ENCODE measurements at places on chromosomes 7 and 10.

GRCh38 chr7:47421456-47421855 is 160.5 kb downstream of the TNS3 start:
- no peak for DNase-seq

DNA sequence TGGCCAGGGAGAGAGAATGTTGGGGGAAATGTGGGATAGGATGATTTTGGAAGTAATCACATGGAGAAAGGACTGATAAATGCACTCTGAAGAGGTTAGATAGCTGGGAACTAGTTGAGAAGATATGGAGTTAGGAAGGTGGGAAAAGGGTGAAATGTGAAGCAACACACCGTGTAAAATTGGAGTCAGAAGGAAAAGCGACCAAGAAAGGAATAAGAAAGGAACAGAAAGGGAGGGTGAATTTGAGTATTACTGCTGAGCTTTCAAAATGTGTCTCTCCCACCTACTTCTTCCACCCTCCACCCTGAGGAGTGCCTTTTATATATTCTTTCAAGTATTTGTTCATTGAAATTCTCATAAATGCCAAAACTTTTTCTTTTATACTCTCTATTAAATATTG is 171.8 kb downstream of the BMPER start:
- no peak for DNase-seq

- DNase-seq, result peak; percentile 97
These were observed 81.7 kb downstream of the DLG5 start for GRCh38 chr10:77844713-77845445.

- DNase-seq, result peak; percentile 49
These were observed 19.5 kb downstream of the LMOD2 start for GRCh38 chr7:123675181-123675473.

DNA sequence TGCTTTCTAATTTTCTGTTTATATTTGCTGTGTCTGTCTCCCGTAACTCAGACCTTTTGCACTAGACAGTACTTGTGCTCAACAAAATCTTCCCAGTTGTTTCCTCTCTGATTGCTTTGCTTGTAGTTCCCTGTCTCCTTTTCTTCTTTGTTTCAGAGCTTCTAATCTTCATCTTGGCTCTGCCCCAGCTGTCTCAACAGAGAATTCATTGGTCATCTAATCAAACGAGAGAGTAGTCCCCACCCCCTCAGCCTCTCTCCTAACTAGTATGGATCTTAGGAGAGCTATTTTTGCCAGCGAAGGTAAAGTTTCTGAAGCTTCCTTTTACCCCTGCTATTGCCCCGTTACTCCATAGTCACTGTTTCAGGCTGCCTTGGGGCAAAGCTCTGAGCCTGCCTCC is 32.8 kb downstream of the SLC26A4 start:
- DNase-seq, result no peak

DNA sequence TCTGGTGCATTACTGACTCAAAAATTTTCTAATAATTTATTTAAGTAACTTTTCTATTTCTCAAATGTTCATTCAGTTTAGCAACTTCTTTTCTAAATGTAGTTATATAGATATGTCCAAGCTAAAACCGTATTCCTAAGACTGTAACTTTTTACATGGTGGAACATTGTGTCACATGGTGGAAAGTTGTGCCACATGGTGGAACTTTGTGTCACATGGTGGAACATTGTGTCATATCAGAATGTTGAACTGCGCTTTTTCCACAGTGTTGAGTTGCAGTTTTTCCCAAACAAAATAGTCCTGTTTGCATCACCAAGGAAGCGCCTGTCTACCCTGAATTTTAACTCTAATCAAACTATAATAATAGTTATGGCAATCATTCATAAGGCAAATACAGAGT is 109.3 kb downstream of the ANKRD30A start:
- no peak for DNase-seq

DNA sequence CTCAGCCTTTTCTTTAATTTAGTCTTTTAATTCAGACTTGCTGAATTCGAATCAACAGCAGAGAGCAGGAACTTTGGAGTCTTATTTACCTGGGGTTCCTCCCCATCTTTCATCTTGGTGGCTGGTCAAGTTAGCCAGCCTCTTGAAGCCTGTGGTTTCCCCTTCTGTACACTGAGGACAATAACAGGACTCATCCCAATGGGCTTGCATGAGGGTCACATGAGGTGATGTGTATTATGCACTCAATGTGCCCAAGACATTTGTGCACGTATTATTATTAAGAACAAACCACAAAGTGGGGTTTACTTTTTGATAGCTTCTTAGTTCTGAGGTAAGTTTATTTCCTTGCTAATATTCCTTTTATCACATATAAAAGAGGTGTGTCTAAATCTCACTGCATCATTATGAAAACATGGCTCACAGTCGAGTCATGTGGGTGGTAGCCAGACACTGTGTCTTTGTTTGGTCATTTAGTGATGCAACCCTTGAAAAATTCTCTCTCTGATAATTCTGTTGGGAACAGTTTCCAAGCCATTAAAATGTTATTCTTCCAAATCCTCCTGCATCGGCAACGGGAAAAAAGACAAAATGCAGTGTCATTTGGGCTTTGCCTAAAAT is 86.5 kb upstream of the GRB10 start:
- peak; percentile 54 for DNase-seq

DNA sequence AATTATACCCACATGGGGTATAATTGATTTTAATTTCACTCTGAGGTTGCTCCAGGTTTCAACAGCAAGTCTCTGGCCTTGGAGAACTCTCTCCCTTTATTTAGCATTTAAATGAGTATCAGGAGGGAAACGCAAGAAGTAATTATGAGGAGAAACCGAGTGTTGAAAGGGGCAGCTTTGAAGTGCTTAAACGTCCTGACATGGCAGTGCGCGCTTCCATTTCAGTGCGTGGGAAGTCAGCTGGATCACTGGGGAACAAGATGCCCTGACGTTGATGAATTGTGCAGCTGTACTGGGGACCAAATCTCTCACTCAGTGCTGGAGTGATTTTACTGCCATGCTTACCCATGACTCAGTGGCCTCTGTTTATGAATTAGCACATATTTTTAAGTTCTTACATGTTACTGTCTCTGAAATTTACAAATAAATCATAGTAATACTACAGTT is 106.0 kb upstream of the PRR15 start:
- DNase-seq, result no peak

DNA sequence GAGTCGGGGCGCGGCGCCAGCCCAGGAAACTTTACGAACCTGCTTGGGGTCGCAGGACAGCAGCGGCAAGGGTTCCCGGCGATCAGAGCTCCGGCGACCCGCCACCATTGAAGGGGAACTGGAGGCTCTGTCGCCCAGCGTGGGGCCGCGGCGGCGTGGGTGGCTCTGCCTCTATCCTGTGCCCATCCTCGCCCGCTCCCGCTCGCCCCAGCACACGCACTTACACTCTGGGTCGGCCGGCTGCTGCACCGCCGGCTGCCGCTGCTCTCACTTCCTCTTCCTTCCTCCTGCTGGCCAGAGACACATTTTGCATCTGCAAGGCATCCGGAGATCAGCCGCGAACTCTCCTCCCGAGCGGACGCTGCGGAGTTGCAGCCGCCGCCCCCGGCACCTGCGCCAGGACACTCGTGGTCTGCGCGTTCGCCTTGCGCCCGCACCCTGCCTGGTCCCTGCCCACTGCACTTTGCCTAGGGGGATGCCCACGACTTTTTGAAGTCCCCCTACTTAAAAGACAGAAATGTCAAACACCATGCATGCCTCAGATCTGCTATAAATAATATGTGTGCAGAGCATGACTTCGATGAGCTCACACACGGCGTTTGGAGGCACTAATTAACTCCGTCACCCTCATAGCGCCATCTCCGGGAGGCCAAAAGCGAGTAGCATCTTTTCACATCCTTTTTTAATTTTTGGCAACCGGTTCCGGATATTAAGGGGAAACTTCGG is at the start of gene ELMO1:
ELMO1 (minus strand) TSS at position 229 of the 726 bp plus-strand sequence. CDS start 106,174 bp downstream, outside the sequence.
- peak; percentile 81 for DNase-seq

- DNase-seq, result no peak
These were observed 41.7 kb downstream of the VCL start for GRCh38 chr10:74039561-74040145.

DNA sequence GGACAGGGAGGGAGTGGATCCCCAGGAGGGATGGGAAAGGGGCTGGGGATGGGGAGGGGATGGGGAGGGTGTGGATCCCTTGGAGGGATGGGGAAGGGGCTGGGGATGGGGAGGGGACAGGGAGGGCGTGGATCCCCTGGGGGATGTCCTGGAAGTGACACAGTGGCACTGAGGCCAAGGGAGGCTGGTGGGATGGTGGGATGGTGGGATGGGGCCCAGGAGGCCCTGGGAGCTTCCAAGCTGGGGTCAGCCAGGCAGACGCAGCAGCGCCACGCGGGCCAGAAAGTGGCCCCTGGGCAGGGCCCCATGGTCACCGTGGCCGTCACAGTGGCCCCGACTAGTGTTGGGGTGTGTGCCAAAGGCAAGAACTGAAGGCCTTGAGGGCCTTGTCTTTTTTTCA is 67.8 kb downstream of the INPP5A start:
- no peak for DNase-seq

- no peak for DNase-seq
These were observed 16.3 kb downstream of the CUBN start for GRCh38 chr10:17113346-17113745.

GRCh38 chr10:104479906-104480593 is 126.4 kb downstream of the CFAP58 start:
- DNase-seq, result no peak

DNA sequence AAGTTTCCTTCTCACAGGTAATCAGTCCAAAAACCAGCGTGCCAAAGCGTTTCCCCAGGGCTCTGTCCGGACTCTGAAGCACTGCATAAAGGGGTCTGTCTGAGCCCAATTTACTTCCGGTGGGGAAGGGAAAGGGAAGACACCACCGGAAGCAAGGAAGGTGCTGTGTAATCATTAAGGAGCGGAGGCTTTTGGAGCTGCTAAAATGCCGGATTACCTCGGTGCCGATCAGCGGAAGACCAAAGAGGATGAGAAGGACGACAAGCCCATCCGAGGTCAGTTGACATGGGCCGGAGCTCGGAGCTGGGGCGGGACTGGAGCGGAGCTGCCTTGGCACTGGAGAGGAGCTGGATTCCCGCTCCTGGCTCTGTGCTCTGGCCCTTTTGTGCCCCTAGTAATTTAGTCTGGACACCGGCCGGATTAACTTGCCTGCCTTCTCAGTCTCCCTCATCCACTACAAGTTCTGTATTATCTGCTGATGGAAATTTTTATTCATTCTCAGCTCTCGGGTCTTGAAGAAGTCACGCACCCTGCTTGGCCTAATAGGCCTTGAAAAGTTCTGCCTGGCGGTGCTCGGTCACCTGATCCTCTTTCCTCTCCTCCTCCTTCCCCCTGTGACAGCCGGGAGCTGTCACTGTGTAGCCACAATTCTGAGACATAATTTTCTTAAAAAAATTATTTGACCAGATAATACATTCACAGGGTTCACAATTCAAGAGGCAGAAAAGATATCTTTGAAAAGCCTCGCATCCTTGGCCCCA is at the start of gene PSMC2:
PSMC2 (plus strand) TSS at position 137 of the 761 bp plus-strand sequence; CDS start at position 206, 69 bp downstream.
- peak; percentile 96 for DNase-seq

GRCh38 chr7:144747936-144748335 is 87.9 kb downstream of the TPK1 start:
- no peak for DNase-seq

GRCh38 chr7:158469396-158470051 is 118.1 kb downstream of the PTPRN2 start:
- DNase-seq, result no peak

GRCh38 chr7:84999450-84999849 is 187.4 kb downstream of the SEMA3D start:
- DNase-seq, result no peak

DNA sequence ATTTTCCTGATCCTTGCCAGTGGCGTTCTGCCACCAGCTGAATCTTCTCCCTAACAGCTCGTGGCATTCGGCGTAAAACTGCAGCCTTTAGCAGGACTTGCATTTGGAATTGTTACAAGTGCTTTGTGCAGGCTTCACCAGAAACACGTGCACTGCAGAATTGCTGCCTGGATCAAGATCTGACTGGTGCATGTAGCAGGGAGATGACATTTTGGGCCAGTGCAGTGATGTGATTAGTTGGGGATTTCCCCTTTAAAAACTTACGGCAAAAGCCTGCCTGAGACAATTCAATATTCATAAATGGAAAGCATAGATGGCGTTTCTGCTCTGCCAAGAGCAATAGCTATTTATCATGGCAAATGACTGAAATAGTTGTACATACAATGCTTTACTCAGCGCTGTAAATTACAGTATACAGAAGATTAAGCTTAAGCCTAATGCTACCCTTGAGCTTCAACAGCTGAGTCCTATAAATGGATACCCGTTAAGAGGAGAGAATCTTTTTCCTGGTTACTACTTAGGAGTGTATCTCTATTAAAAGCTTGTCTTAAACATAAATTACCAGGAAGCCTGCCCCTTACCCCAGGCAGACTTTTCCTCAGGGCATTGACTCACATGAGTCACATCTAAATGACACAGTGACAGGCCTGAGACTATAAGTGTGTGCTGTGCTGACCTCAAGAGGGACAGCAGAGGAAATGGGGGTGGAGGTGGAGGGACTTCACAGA is 106.3 kb downstream of the ATXN7L1 start:
- DNase-seq, result no peak

- DNase-seq, result peak; percentile 77
These were observed 20.5 kb upstream of the PPP1R3C start for GRCh38 chr10:91653219-91653870.

- DNase-seq, result peak; percentile 61
These were observed 96.0 kb downstream of the MTERF1 start for GRCh38 chr7:91784469-91784868.

- no peak for DNase-seq
These were observed 6.4 kb upstream of the CFAP69 start for GRCh38 chr7:90238583-90238982.

GRCh38 chr10:105699504-105699903 is 1058.4 kb downstream of the SORCS3 start:
- no peak for DNase-seq

DNA sequence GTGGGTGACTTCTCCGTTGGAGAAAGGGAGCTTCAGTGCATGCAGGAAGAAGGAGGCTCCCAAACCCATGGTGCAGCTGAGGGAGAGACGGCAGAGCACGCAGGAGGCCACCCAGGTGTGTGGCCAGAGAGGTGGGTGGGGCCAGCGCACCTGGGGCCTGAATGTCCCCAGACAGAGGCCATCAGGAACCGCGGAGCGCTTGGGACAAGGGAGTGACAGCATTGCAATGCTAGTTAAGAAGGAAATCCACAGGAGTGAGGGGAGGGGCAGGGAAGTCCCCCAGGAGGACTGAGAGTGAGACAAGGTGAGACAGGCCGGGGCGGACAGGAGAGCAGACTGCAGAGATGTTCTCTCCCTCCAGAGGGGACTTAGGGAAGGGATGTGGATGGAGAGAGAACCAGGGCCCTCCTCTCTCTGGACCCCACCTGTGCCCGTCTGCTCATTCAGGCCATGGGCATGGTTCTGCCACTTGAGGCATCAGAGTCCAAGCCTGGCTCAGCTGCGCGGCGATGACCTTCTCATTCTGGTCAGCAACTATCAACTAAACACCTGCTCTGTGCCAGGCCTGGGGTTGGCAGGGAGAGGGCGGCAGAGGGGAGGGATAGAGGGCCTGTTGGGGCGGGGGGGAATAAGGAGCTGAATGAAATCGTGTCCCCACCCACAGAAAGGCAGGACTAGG is 69.4 kb upstream of the COL13A1 start:
- no peak for DNase-seq

- DNase-seq, result no peak
These were observed 56.7 kb upstream of the EBF3 start for GRCh38 chr10:130020651-130021382.

GRCh38 chr10:100715101-100715444 is 30.3 kb upstream of the PAX2 start:
- no peak for DNase-seq

- no peak for DNase-seq
These were observed 155.7 kb downstream of the LCOR start for GRCh38 chr10:96987842-96988175.

Measured in ACHN (cell line).